ENCODE measurements at places on chromosomes 7 and 10. TPM values are rescaled to one million over a fixed set of nuclear protein-coding genes. Genes with fewer than 3 reads are reported as not detected.

The ASZ1 gene
- not detected for total RNA-seq

The PPP1R3C gene
- total RNA-seq: 0.08 TPM

DNA sequence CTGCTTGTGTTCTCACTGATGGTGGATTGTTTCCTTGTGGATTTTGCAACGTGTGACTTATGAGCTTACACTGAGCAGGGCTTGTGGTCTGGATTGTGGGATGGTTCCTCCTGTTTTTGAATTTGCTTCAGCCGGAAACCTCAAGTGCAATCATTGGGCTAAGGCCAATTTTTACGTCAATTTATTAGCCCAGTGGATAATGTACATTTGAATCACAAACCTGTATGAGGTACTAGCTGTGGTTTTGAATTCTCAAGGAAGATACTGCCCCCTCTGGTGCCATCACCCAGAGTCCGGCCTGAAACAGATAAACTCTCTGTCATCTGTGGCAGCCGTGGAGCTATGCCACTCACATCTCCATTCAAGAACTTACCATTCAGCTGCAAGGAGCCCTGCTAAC lies 7.3 kb upstream of the ZNF777 start:
- no peak for DNase-seq

DNA sequence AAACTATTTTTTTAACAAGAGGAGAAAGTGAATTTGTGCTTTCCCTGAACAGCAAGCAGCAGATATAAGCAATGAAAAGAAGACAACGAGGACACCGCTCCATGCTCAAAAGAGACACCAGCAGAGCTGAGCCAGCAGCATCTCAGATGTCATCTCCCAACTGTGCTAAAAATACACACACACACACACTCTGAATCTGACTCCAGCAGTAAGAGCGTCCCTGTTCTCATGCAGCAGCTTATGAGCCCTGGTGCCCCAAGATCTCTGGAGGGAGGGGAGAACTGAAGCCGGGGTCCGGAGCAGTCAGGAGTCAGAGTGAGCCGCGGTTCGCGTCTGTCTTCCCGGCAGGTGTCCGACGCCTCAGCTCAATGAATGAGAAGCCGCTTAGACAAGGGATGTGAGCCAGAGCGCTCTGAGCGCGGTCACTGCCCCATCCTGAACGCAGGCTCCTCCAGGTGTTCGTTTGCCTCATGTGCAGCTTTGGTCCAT lies 49.2 kb downstream of the SVIL start:
- DNase-seq: no peak

GRCh38 chr7:74612015-74612829 lies 45.3 kb upstream of the GTF2I start:
- DNase-seq: no peak

DNA sequence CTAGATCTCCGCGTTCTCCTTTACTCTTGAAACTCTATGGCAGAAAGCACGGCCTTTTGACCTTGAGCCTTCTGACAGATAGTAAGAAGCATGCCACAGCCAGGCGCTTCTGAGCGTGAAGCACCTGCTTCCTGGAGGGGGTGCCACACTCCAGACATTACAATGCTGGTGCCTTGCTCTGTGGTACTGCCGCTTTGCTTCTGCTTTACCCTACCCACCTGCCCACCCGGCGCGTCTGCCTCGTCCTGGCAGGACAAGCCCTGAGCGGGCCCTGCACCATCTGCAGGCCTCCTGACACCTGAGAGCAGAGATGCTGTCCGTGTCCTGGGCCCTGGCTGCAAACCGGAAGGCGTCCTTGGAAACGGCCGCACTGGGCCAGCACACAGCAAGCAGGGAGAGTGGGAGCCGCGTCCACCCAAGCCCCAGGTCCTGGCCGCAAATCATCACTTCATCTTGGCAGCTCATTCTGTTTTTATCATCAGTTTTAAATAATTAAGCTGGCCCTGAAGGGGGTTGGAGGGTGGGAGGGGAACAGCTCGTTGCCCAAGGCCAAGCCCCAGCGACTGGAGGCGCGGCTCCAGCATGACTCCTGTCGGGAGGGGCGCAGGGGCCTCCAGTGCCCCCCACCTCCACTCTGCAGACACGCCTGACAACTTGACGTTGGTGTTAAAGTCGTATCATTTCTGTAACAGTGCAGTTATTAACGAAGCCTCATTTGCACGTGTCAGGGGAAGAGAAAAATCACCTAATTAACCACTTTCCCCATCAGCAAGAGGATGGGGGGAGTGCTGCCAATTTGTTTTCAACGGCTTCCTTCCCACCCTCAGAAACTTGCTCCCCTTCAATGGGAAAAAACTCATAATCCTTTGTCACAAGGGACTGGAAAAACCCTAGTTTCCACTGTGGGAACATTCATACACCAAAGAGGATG lies 132.2 kb downstream of the MAD1L1 start:
- DNase-seq: no peak
